ENCODE measurements at places on chromosomes 12 and 14. TPM values are rescaled to one million over a fixed set of nuclear protein-coding genes. Genes with fewer than 3 reads are reported as not detected.

NFE2 gene
- 0.98 TPM for total RNA-seq

DDX51 gene
- total RNA-seq, result 8.9 TPM

YARS2 gene
- total RNA-seq, result 19.2 TPM

NKX2-1 gene
- 0.49 TPM for total RNA-seq

SRSF9 gene
- total RNA-seq, result 73.8 TPM

RTN1 gene
- 846 TPM for total RNA-seq

DBX2 gene
- total RNA-seq, result 2.2 TPM

OAS3 gene
- total RNA-seq, result 1.7 TPM

MIP gene
- not detected for total RNA-seq

C12orf54 gene
- total RNA-seq, result not detected

SYCP3 gene
- 0.49 TPM for total RNA-seq

RTL1 gene
- total RNA-seq, result not detected

All from temporal lobe (tissue), 4 donors.